ENCODE measurements at places on chromosomes 1 and 21.

DNA sequence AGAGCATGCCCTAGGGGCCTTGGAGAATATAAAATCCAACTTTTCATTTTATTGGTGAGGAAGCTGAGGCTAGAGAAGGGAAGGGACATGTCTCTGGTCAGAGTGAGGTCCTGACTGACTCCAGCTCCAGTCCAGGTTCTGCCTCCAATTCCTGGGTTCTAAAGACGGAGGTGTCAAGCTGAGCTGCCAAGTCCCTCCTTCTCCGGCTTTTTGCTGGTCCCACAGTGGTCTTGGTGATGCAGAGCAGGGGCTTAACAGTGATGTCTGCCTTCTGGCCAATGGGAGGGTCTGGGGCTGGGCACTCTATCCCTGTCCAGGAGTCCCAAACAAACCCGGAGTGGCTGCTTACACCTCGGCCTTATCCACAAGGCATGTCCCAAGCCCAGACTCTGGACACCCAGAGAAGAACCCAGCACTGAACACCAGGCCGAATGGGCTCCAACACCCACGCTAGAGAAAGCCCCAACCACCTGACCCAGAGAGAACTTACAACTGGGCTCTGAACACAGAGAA lies 104.8 kb downstream of the EBNA1BP2 start:
- no peak for DNase-seq

DNA sequence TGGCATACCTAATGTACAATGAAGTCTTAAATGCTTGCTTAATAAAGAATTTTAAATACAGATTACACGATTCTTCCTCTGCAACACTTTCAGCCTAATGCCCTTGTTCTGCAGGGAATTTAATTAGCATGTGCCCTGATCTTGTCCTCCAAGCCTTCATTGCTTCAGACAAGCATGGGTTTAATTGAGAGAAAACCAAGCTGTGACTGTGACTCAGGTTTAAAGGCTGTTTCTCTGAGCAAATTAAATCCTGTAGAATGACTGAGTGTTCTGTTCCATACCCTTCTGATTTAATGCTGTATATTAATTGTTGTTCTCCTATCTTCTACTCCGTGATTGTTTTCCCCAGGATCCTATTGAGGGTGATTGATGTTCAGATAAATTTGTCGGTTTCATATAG lies 269.0 kb upstream of the PRMT6 start:
- peak; percentile 8 for DNase-seq

DNA sequence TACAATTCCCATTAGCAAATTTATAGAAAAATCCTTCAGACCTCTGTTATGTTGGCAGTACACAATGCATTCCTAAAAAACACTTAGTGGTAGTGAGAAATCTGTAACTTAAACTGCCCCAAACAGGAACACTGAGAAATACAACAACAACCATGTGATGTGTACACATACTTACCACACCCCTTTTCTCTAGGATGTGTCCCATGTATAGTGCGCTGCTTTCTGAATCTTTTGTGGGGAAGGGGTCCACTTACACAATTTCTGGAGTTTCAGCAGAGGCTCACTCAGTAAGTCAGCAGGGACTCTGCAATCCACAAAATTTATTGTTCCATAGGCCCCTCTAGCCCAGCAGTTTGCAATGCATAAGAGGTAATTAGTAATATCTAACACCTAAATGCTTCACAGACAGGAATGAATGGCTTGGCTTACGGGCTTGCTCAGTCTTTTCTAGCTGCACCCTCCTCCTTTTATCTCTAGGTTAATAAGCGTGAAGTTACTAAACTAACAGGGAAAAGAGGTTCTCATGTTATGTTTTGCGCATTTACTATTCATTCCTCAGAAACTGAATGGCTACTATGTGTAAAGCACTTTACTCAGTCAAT lies 115.2 kb downstream of the TGFBR3 start:
- DNase-seq, result no peak

GRCh38 chr1:25664357-25665199 lies 48.0 kb downstream of the MAN1C1 start:
- DNase-seq, result no peak

- DNase-seq, result no peak
Observed at GRCh38 chr1:29772584-29773100, 536.3 kb downstream of the PTPRU start.

DNA sequence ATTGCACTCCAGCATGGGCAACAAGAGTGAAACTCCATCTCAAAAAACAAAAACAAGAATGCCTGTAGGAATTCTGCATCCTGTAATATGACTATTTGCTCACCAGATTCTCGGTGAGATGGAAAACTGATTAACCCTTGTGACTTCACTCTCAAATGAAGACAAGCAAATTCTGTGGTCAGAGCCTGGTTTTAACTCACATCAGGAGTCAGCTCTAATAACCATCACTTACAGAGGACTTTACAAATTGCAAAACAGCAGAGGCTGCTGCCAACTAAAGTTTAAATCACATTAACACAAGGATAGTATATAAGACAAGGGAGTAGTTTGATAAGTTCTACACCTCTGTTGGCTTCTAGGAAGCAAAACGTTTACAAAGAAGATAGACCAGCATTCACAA lies 35.7 kb upstream of the FAM163A start:
- DNase-seq, result no peak

- no peak for DNase-seq
Observed at GRCh38 chr1:57546549-57547330, 122.9 kb upstream of the DAB1 start.

DNA sequence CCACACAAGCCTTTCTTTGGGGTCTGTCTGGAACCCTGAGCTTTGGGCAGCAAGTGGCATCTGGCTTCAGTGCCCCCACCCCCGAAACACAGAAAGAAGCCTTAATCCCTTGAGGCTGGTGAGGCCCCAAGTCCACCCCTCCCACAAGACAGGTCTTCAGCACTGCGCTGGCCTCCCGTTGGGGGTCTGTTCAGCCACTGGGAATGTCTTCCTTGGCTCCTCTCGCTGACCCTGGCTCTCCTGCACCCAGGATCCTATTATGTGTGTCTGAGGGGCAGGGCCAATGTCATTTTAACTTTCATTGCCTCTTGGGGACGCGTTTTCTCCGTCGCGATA lies 26.9 kb downstream of the ATP8B2 start:
- DNase-seq, result no peak

DNA sequence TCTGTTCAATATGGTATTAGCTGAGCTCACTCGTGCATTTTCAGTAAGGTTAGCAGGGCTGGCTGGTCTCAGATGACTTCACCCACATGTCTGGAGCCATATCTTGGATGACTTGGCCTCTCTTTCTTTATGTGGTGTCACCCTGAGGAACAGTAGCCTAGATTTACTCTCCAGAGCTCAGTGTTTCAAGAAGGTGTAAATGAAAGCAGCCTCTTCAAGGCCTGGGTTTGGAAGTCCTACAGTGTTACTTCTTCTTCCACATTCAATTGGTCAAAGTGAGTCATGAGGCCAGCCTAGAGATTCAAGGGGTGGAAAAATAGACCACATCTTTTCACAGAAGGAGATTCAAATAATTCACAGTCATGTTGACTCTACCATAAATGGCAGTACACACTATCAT lies 12.2 kb downstream of the VCAM1 start:
- DNase-seq, result no peak

DNA sequence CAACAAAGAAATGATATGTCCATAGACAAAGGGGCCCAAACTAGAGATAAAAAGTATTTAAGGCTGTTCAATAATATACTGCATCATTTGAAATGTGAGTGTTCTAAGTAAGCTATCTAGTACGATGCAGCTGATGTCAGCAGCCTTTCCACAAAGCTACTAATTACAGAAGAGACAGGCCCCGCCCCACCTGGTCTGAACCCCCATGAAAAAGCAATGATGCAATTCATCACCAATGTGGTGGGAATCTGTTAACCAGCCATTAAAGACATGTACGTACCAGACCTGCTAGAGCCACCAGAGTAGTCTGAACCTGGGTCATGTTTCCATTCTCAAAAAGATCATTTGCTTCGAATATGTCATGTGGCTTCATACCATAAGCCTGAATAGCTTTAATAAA lies 25.1 kb downstream of the CNN3 start:
- peak; percentile 50 for DNase-seq

DNA sequence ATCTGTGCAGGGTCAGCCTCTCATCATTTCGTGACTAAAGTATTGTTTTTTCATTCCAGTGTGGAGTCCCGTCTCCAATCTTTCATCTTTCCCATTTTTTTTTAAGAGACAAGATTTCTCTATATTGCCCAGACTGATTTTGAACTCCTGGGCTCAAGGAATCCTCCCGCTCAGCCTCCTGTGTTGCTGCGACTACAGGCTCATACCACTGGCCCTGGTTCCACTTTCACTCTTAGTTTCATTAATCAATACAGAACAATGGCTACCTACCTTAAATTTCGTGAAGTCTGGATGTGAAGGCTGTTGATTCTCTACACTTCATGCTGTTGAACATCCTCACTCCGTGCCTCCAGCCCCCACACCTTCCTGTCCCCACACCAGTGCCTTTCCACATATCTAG lies 97.7 kb upstream of the GREM2 start:
- DNase-seq, result no peak

- DNase-seq, result no peak
Observed at GRCh38 chr1:97929874-97930851, 9.3 kb upstream of the DPYD start.
